ENCODE measurements at places on chromosomes 6 and 20.

DNA sequence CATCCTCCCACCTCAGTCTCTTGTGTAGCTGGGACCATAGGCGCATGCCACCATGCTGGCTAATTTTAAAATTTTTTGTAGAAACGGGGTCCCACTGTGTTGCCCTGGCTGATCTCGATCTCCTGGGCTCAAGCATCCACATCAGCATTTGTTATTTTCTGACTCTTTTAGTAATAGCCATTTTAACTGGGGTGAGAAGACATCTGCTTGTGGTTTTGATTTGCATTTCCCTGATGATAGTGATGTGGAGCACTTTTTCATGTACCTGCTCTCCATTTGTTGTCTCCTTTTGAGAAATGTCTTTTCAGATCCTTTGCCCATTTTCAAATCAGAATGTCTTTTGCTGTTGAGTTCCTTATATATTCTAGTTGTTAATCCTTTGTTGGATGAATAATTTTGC, 22.2 kb upstream of the TULP4 start:
- DNase-seq: no peak

GRCh38 chr6:139496654-139497344, 122.4 kb upstream of the CITED2 start:
- DNase-seq: no peak

GRCh38 chr6:126127659-126128058, 141.3 kb downstream of the TRMT11 start:
- DNase-seq: no peak

DNA sequence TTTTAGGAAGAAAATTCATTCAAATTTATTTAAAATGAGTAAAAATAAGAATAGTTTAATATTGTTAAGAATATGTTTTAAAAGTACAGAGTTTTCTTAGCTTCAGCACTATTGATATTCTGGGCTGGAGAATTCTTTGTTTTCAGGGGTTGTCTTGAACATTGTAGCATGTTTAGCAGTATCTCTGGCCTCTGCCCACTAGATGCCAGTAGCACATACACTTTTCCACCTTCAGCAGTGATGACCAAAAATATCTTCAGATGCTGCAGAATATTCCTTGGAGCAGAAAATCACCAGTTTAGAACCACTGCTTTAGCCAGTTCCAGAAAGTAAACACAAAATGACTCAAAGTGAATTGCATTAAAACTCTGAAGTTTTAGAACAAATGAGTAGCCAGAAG, 19.4 kb upstream of the SDHAF4 start:
- no peak for DNase-seq

DNA sequence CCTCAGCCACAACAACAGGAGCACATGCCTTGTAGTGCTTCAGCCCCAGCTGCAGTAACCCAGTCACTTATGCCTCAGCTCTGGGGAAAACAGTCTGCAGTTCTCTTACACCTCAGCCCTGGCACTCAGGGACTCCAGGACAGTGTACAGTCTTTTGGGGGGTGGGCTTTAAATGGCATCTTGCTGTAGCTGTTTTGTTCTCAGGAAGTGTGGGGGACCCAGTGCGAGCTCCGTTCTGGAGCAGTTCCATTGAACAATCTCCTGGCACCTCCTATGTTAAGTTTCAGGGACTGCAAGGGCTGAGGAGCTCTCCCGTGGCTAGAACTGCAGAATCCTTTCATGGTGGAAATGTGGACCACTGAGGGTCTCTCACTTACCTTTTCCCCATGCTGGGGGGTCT, 55.2 kb downstream of the PLCG1 start:
- no peak for DNase-seq

GRCh38 chr20:20614391-20614790, 98.1 kb downstream of the RALGAPA2 start:
- DNase-seq: no peak

DNA sequence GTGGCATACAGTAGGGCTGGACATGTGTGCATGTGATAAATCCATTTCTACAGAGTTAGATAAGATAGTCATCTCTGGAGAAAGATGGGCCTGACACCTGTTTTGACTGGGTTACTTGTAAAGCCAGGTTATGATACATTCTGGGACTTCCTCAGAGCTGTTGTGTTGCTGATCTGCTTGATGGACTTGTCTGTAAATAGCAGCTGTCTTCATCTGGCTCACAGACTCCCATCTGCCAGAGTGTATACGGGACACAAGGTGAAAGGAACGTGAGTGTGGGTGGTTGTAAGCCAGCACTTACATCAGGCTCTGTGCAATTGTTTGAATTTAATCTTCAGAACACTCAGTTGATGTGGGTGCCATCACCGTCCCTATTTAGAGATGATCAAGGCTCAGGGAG, 49.8 kb downstream of the ZDHHC14 start:
- no peak for DNase-seq

DNA sequence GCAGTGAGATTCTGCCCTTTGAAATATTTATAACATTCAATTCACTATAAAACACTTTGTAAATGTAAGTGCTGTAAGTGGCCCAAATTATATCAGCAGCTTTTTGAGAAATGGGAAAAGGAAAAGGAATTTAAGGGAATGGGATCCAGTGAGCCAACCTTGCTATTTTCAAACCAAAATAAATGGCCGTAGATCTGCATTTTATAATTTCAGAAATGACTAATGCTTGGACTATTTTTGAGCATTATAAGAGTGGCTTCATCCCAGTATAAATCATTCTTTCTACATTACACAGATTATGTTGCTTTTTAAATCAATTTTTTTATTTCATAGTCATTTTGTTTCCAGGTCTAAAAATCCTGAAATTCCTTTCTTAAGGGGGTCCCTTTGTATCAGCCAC, 49.2 kb downstream of the ANKRD6 start:
- no peak for DNase-seq

DNA sequence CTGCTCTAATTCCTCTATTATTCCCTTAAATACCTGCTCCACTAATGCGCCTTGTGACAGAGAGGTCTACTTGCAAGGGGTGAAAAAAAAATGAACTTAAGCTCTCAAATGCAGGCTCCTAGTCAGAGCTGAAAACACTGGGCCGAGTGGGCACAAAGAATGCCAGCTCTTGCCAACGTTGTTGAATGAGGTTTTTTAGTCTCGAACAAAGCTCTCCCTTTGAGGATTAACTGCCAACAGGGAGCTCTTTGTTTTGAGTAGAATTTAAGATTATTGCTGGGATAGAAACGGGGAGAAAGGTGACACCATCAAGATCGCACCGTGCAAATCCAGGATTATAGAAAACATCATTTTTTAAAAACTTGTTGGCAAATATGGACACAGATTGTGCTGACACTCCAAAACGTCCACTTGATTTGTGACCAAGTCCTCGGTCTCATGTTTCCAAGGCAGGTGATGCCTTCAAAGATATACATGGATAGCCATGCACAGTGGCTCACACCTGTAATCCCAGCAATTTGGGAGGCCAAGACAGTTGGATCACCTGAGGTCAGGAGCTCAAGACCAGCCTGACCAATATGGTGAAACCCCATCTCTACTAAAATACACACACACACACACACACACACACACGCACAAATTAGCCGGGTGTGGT, 163.2 kb downstream of the BMP7 start:
- no peak for DNase-seq

Measured in activated CD4-positive, CD25-positive, alpha-beta regulatory T cell (primary cell).